NCI-H1436 treated with DMSO at 0.1 percent for 48 hours (cell line): ENCODE measurements at places on chromosomes 3 and 15.

- DNase-seq, result no peak
Observed at GRCh38 chr3:73622091-73622805, 2.5 kb downstream of the PDZRN3 start.

- DNase-seq, result no peak
Observed at GRCh38 chr3:56094170-56094569, 374.1 kb downstream of the ERC2 start.

- DNase-seq, result no peak
Observed at GRCh38 chr15:66772604-66773128, 70.6 kb downstream of the SMAD6 start.

DNA sequence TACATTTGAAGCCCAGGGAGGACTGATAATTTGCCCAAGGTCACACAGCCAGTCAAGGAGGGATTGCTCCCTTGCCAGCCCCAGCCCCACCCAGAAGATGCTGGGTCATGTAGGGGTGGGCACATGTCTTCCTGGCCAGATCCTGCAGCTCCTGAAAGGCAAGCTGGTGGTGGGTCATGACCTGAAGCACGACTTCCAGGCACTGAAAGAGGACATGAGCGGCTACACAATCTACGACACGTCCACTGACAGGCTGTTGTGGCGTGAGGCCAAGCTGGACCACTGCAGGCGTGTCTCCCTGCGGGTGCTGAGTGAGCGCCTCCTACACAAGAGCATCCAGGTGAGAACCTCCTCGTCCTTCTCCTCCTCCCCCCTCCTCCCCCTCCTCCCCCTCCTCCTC, 13.2 kb downstream of the ISG20 start:
- DNase-seq, result no peak

DNA sequence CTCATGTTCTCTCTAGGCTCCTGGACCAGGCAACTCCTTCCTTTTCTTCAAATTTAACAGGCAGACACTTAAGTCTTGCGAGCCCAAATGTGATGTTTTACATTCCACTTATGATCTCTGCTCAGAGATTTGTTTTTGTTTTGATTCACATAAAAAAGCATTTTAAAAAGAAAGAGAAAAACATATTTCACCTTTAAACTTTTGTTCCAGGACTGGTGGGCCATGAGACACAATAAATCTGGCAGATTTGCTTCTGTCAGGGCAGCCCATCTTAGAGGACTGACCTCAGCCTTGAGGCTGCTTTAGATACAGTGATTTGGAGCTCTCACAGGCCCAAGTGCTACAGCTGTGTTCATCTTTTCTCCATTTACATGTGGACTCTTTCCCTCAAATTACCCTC, 52.0 kb downstream of the CMSS1 start:
- DNase-seq, result no peak

DNA sequence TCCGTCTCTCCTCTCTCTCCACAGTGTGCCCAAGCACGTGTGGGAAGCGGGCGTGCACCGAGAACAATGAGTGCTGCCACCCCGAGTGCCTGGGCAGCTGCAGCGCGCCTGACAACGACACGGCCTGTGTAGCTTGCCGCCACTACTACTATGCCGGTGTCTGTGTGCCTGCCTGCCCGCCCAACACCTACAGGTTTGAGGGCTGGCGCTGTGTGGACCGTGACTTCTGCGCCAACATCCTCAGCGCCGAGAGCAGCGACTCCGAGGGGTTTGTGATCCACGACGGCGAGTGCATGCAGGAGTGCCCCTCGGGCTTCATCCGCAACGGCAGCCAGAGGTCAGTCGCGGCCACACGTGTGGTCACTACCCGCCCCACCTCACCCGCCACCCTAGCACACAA, 116.3 kb downstream of the PGPEP1L start:
- no peak for DNase-seq

- no peak for DNase-seq
Observed at GRCh38 chr3:181253796-181254195, 264.3 kb upstream of the DNAJC19 start.

DNA sequence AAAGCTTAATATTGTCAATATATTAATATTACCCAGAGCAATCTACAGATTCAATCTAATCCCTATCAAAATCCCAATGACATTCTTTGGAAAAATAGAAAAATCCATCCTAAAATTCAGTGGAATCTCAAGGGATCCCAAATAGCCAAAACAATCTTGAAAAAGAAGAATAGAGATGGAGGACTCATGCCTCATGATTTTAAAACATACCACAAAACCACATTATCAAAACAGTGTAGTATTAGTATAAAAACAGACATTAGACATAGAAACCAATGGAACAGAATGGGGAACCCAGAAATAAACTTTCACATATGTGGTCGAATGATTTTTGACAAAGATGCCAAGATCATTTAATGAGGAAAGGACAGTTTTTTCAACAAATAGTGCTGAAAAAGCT, 14.6 kb downstream of the NEK4 start:
- DNase-seq, result no peak

DNA sequence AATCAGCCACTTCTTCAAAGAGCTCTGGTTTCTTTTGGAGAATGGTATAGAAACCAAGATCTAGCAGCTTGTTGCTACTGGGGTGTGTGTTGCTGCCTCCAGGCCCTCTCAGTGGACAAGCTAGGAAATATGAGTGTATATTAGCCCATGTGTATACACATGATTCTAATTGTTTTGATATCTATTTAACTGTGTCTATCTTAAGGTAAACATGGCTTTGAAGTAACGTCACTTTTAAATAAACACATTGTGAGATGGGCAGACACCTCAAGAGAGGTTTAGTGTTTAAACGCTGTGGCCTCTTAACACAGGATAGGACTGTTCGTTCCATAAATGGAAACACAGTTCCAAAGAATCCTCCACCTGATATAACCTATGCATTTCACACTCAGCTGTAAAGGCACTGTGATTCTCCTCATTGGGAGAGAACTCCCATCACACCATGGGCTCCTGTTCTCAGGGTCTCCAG, 87.0 kb downstream of the GMPS start:
- DNase-seq, result no peak

DNA sequence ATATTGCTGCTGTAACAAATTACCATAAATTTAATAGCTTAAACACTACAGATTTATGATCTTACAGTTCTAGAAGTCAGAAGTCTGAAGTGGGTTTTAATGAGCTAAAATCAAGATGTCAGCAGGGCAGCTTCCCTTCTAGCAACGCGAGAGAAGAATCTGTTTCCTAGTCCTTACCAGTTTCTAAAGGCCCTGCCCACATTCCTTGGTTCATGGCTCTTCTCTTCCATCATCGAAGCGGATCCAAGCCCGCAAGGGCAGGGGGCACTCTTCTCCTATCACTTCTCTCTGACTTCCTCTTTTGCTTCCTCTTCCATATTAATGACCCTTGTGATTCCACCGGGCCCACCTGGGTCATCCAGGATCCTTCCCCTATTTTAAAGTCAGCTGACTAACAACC, 16.1 kb downstream of the MINDY4B start:
- DNase-seq, result no peak

GRCh38 chr15:83192742-83193141, 14.9 kb downstream of the HDGFL3 start:
- DNase-seq, result no peak

DNA sequence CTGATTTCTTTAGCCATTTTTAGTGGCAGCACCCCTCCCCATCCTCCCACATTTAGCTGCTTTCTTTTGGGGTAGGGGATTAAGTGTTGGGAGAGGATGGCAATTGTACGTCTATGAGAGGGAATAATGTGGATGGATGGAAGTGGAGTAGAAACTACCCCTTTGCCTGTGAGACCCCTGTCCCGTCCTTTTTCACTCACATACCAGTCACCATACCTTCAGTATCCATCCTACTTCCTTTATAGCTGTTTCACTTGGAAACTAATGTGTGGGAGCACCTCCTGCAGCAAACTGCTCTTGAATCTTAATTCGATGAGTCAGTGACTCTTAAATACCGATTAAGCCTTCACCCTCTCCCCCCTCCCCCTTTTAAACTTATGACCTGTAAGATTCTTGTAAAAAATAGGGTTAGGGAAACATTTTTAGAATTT, 730 bp downstream of the SPRED1 start:
- no peak for DNase-seq

- no peak for DNase-seq
Observed at GRCh38 chr3:61610316-61610715, 48.9 kb downstream of the PTPRG start.

DNA sequence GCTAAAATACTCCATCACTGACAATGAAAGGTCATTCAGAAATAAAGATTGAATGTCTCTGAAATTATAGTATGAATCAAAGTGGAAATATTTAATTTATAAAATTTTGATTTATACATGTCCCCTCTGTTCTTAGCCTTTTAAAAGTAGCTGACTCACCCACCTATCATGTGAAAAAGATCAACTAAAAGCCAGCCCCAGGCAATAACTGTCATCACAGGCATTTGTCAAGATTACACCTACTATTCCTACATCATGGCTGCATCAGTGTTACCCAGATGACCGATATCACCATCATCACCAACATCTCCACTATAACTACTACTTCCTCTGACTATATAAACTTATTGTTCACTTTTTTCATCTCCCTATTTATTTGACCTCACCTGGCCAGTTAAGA, 14.3 kb upstream of the PIK3R4 start:
- no peak for DNase-seq

DNA sequence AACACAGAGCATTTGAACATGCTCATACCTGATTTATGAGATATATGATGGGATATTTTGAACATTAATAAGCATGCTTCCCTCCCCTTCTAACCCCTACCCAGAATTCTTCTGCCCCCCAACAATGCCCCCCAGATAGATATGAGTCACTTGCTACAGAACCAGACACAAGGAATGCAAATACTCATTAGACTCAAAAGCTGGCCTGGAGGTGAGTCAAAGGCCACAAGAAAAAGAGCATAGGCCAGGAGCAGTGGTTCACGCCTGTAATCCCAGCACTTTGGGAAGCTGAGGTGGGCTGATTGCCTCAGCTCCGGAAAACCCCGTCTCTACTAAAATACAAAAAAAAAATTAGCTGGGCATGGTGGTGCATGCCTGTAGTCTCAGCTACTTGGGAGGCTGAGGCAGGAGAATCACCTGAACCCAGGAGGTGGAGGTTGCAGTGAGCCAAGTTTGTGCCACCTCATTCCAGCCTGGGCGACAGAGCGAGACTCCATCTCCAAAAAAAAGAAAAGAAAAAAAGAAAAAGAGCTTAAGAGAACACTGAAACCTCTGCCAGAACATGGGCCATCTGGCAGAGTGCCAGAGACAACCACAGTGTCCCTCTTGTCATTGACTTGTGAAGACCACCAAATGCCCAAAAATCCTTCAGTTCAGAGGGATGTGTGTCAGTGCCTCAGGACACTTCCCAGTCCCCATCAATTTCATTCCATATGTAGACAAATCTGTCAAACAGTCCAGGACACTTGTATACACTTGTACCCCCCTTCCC, 3.9 kb upstream of the SH3GL3 start:
- DNase-seq, result no peak

GRCh38 chr3:151798466-151798865, 15.4 kb upstream of the AADAC start:
- no peak for DNase-seq

GRCh38 chr3:132659365-132660051, at the start of gene ACAD11:
Gene ACAD11 (minus strand): TSS chr3:132659809. CDS start chr3:132659751, 58 bp downstream.
- no peak for DNase-seq

GRCh38 chr3:39344746-39345344, 15.3 kb downstream of the CCR8 start:
- DNase-seq, result no peak

DNA sequence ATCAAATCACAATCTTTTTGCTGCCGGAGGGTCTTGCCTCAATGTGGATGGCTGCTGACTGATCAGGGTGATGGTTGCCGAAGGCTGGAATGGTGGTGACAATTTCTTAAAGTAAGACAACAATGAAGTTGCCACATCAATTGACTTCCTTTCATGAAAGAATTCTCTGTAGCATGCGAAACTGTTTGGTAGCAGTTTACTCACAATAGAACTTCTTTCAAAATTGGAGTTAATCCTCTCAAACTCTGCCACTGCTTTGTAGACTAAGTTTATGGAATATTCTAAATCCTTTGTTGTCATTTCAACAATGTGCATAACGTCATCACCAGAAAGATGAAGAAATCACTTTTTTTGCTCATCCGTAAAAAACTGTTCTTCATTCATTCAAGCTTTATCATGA, 65.8 kb downstream of the B3GNT5 start:
- no peak for DNase-seq
